ENCODE measurements at places on chromosomes 12 and 14.

DNA sequence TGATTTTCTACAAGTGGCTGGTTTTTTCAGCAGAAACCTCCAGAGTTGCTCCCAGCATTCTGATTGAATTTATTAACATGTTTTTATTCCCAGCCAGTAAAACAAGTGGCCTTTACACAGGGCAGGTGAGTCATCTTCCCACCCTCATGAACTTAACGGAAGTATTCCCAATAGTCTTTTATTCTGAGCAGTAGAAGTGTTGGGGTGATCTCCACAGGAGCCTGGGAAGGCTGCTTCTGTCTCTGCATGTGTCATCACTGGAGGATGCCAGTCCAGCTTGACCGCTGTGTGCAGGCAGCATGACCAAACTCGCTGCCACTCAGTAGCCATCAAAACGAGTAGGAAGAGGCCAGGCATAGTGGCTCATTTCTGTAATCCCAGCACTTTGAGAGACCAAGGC lies 13.4 kb upstream of the DNAH10 start:
- DNase-seq: no peak

GRCh38 chr12:118534003-118534402 lies 157.6 kb downstream of the SUDS3 start:
- DNase-seq: no peak

DNA sequence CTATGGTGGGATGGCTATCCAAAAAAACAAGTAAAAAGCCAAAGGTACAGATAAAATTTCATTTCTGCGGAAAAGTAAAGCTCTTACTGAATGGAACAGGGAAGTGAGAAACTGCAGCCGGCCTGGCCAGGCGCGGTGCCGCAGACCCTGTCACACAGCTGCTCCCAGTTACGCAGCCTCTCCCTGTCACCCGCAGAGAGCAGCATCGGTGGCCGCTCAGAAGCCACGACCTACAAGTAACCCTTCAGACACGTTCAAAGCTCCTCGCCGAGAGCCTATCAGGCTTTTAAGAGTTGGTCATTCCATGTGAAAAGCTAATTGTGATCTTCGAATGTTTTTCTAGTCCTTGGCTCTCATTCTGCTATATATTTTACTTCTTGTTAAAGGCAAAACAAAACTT lies 11.0 kb upstream of the ANKLE2 start:
- DNase-seq: no peak

DNA sequence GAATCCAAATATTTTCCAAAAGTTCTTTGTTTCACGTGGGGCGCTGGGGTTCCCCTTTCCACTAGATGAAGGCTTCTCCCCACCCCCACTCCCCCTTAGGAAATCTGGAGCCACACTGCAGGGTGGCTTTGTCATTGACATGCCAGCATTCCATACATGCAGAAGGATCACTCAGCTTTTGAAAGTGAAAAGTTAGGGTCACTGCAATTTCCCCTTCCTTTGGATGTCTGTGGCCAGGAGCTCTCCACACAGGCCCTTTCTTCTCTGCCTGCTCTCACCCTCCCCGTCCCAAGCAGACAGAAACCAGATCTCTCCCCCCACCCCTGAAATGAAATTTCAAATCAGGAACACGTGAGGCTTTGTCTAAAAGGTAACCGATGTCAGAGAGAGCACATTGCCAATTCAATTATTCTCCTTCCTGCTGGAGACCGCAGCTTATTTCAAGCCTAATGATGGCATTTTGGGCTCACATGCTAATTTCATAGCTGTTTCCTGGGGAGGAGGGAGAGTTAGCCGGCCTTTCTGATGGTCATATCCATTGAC lies 153.9 kb upstream of the RFLNA start:
- DNase-seq: no peak

GRCh38 chr14:32403688-32404087 lies 74.6 kb downstream of the AKAP6 start:
- DNase-seq: no peak

DNA sequence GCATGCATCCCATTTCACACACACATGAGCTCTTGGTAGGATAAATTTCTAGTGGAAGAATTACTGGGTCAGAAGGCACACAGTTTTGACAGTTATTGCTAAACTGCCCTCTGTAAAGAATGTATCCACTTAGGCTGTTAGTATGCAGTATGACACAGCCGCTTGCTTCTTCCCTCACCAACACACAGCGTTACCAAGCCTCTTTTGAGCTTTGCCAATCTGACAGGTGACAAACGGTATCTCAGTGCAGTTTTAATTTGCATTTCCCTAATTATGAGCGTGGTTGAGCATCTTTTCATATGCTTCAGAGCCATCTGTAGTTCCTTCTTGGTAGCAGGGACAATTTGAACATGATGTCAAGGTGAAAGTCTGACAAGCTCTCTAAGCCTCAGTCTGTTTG lies 42.9 kb downstream of the HRK start:
- DNase-seq: no peak

- DNase-seq: no peak
These were observed 35.8 kb downstream of the NUMB start for GRCh38 chr14:73422515-73422914.

Data from amniotic stem cell (primary cell).